ENCODE measurements at places on chromosomes 4 and X.

DNA sequence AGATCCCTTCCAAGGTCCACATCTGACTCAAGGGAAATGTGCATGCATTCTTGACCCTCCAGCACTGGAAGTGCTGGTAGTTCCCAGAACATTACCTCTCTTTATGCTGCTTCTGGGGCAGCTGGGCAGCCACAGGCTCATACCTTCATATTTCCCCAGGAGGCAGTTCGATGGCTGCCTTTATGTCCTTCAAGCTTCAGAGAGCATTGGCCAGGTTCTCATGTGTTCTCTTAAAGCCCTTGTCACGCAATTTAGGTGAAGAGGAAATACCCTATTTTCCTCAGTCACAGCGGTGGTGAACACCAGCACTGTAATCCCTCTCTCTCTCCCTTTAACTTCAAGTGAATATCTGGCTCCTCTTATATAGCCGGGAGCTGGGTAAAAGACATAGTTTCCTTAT lies 134.3 kb downstream of the MID1IP1 start:
- DNase-seq: no peak

DNA sequence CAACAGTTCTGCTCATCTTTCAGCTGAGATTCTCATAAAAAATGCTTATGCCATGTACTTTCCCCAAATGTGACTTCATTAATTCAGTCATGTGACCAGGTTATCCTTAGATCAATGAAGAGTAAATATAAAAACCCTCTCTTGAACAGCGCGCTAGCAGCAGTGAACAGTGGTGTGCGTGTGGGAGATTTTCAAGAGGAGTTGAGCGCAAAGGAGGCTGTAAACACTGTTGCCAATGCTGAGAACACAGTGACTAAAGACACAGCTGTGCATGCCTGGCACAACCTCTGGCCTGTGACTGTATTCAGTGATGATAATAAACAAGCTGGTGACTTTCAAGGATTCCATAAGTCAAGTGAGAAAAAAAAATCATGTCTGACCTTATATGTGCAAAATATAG lies 25.1 kb downstream of the MSX1 start:
- no peak for DNase-seq

GRCh38 chr4:149031399-149031798 lies 589.2 kb upstream of the NR3C2 start:
- peak; percentile 22 for DNase-seq

- DNase-seq: no peak
Measured at GRCh38 chr4:168360271-168360670, 41.7 kb upstream of the DDX60 start.

DNA sequence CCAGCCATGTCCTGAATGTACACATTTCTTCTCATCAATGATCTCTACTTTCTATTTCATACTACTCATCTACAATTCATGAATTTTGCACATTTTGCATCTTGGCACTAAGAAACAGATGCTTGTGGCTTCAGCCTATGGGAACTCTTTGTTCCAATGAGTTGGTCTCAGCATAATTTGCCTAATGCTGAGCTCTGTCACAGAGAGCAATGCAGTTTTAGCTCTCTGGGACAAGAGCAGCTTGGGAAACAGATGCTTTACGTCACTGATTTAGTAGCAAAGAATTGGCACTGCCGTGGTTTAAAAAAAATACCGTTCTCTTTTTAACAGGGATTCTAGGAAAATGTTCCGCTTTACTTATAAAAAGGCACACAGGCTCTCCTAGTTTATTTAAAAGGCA lies 162.4 kb downstream of the WDFY3 start:
- no peak for DNase-seq

- DNase-seq: no peak
Measured at GRCh38 chr4:109589119-109589518, 29.1 kb downstream of the MCUB start.

All from NCI-H1417 (cell line).